Stomach (tissue), 19 donors: ENCODE measurements at places on chromosomes 4 and X. TPM values are rescaled to one million over a fixed set of nuclear protein-coding genes. Genes with fewer than 3 reads are reported as not detected.

The TMEM187 gene
- 2.3 TPM for polyA plus RNA-seq

The CRMP1 gene
- 2.1 TPM for polyA plus RNA-seq

The ENAM gene
- 0.44 TPM for polyA plus RNA-seq

The FAM133A gene
- not detected for polyA plus RNA-seq

The ERAS gene
- not detected for polyA plus RNA-seq

The MFAP3L gene
- 0.31 TPM for polyA plus RNA-seq

The BMPR1B gene
- polyA plus RNA-seq, result 0.37 TPM

The PTTG2 gene
- not detected for polyA plus RNA-seq

The SLC4A4 gene
- polyA plus RNA-seq, result 1.8 TPM

The TMEM144 gene
- 2.8 TPM for polyA plus RNA-seq

The WNK3 gene
- 0.18 TPM for polyA plus RNA-seq

The FAM156A gene
- 5.8 TPM for polyA plus RNA-seq

The CFAP99 gene
- not detected for polyA plus RNA-seq

The UCP1 gene
- polyA plus RNA-seq, result not detected

The TENM3 gene
- 0.20 TPM for polyA plus RNA-seq

The NPY2R gene
- polyA plus RNA-seq, result not detected

The SSX2B gene
- polyA plus RNA-seq, result not detected

The ADH6 gene
- 0.05 TPM for polyA plus RNA-seq

The AVPR2 gene
- polyA plus RNA-seq, result 1.4 TPM

The VCX3B gene
- 2.7 TPM for polyA plus RNA-seq

The IL13RA2 gene
- polyA plus RNA-seq, result 0.10 TPM

The POU3F4 gene
- polyA plus RNA-seq, result not detected

The PDE5A gene
- 6.2 TPM for polyA plus RNA-seq

The ADAMTS3 gene
- polyA plus RNA-seq, result 0.19 TPM

The FHDC1 gene
- 2.9 TPM for polyA plus RNA-seq

The DRD5 gene
- not detected for polyA plus RNA-seq

The CYTL1 gene
- 0.95 TPM for polyA plus RNA-seq

The LRP2BP gene
- 0.43 TPM for polyA plus RNA-seq

The INTU gene
- polyA plus RNA-seq, result 0.92 TPM

The MAGEB10 gene
- not detected for polyA plus RNA-seq

The CDS1 gene
- 3.2 TPM for polyA plus RNA-seq

The ASB11 gene
- polyA plus RNA-seq, result 1.9 TPM

The ARR3 gene
- polyA plus RNA-seq, result not detected

The ZDHHC15 gene
- polyA plus RNA-seq, result 0.43 TPM

The DOK7 gene
- polyA plus RNA-seq, result 1.7 TPM

The PAGE4 gene
- polyA plus RNA-seq, result not detected

The TBL1X gene
- 7.0 TPM for polyA plus RNA-seq

The GAGE13 gene
- polyA plus RNA-seq, result not detected

The JCHAIN gene
- 136 TPM for polyA plus RNA-seq

The ADH1C gene
- polyA plus RNA-seq, result 150 TPM

The PHOX2B gene
- polyA plus RNA-seq, result not detected

The RIPPLY1 gene
- polyA plus RNA-seq, result not detected

The UGT8 gene
- 1.2 TPM for polyA plus RNA-seq

The PDHA1 gene
- 195 TPM for polyA plus RNA-seq
